Stimulated activated naive CD8-positive, alpha-beta T cell treated with anti-CD3 and anti-CD28 coated beads, Interleukin-15, Interleukin-2, amounts not matched to agents 100 U/mL and 50 U/mL, for 24 hours (primary cell): ENCODE measurements at places on chromosomes 5 and 9.

GRCh38 chr9:37707748-37708147 lies 45.9 kb upstream of the TRMT10B start:
- DNase-seq: no peak

DNA sequence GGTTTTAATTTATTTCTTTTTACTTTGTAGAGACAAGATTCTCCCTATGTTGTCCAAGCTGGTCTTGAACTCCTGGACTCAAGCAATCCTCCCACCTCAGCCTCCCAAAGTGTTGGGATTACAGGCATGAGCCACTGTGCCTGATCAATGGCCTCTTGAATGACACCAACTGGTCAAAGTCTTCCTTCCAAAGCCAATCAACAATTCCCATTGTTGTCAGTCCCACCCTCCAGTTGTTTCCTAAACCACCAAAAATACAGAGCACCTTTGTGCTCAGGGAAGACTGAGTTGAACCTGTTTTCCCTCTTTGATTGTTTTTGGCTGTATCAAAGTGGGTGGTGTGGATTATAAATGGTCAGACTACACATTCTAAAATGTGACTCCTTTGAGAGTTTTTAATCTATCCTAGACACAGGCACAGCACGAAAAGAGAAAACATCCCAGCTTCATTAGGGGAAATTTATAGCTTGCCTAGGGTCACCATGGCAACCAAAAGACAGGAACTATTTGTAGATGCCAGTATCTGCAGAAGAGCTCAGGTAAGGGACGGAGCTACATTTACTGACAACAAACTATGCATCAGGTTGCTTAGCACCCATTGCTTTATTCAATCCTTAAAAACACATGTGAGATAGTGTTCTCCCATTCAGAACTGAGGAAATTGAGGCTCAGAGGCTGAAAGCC lies 27.6 kb upstream of the ATP6V1G1 start:
- no peak for DNase-seq

DNA sequence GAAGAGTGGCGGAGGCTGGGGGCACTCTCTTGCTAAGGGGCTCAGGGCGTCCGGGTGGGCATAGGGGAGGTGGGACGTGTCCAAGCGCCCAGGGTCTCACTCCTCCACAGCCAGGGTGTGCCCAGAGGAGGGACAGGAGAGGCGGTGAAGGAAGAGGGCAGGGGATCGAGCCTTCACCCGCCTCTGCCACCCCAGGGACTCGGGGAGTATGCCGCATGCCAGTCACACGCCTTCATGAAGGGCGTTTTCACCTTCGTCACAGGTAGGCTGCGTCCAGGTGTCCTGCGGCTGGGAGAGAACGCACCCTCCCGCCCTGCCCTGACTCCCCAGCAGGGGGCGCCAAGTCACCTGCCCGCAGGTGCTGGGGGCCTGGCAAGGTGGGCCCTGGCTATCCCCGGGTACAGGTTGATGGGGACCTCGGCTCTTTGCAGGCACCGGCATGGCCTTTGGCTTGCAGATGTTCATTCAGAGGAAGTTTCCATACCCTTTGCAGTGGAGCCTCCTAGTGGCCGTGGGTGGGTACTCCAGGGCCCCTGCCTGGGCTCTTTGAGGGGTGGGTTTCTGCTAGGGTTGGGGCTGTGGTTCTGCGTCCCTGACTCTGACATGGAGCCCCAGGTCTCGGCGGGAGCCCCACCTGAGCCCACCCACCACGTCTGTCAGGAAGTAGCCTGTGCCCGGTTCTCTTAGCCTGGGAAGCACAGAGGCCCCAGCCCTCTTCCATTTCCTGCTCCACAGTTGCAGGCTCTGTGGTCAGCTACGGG lies 552 bp downstream of the TMEM141 start:
- peak; percentile 73 for DNase-seq

- no peak for DNase-seq
These were observed 70.4 kb downstream of the GADD45G start for GRCh38 chr9:89675058-89675742.

- no peak for DNase-seq
These were observed 43.1 kb upstream of the SLC2A8 start for GRCh38 chr9:127353882-127354281.

DNA sequence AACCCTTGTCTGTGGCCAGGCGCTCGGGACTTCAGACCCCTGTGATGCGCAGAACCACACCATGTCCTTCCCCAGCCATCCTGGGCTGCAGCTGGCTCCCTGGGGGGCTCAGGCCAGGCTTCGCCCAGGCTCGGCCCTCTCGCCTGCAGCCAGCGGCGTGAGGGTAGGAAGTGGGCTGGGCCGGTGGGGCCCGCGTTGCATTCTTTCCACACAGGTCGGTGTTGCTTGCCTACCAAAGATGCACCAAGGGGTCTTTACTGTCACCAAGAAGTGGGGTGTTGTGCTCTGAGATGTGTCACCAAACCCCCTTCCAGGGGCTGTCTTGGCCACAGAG lies 48.3 kb upstream of the RNF130 start:
- DNase-seq: no peak

GRCh38 chr9:503326-503725 lies 288.7 kb downstream of the DOCK8 start:
- DNase-seq: no peak

GRCh38 chr9:124797343-124798103 lies 20.6 kb downstream of the OLFML2A start:
- DNase-seq: no peak

- no peak for DNase-seq
These were observed 454.6 kb downstream of the GADD45G start for GRCh38 chr9:90059436-90059835.

GRCh38 chr9:82597241-82598203 lies 465.4 kb downstream of the RASEF start:
- DNase-seq: no peak

DNA sequence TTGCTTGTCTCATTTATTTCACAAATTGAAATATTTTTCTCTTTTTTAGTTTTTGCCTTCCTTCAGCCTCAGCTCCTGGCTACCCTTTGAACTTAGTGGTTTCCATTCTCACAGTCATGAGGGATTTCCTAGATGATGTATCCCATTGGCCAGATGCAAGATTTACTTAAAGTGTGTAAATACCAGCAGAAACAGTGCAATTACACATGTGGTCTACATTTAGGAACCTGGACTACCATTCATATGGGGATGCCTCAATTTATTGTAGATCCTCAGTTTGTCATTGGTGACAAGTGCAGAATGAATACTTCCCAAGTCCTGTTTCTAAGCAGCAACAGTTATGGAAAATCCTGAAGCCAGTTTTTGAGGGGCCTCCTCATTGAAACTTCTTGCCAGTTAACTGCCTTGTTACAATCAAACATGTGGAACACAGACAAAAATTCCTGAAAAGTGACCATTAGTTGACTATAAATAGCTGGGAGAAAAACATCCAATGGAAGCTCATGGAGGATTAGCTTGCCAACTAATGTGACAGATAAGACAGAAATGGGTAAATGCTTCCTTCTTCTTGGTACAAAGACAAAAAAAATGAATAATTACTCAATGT lies 113.6 kb upstream of the FER start:
- no peak for DNase-seq

GRCh38 chr9:114033397-114034103 lies 44.5 kb downstream of the AMBP start:
- DNase-seq: peak; percentile 16

DNA sequence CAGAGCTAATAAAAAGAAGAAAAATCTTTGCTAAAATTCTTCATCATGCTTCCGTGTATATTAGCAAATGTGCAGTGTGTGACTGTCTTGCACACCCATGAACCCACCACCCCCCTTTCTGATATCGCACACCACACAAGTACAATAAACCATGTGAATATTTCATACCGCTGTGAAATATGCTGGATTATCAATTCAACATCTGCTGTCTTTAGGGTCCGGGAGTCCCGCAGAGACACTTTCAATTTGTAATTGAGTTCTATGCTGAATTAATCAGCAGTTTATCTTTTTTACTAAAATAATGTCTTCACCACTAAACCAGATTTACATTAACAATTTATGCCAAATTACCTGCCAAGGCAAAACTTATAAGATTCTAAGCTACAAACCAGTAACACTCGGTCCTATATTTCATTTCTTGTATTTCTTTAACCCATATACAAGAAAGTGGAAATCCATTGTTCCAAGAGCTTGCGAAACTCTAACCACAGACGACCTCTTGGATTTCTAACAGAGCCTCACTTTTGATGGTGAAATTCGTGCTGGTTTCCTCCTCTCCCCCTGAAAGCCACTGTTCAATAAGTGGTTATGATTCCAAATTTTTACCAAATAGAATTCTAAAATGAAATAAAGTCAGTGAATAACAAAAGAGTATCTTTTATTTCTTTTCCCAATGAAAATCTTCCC lies 44.2 kb downstream of the PSMB7 start:
- DNase-seq: no peak

DNA sequence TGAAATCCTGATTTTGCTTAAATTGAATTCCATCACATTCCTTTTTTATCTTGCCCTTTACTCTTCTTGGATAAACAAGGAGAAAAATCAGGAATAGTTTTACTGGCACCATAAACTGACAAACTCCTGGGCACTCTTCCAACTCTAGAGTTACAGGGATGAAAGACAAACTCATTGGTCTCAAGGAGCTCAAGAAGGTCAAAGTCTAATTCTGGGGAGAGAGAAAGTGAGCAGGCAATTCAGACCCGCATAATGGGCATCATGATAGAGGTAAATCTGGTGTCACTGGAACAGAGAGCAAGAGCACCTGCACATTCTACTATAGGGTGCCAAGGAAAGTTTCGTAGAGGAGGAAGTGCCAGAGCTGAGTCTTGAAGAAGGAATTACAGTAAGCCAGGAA lies 64.8 kb downstream of the GRIN3A start:
- DNase-seq: no peak

GRCh38 chr5:103444333-103445038 lies 118.1 kb downstream of the NUDT12 start:
- no peak for DNase-seq

DNA sequence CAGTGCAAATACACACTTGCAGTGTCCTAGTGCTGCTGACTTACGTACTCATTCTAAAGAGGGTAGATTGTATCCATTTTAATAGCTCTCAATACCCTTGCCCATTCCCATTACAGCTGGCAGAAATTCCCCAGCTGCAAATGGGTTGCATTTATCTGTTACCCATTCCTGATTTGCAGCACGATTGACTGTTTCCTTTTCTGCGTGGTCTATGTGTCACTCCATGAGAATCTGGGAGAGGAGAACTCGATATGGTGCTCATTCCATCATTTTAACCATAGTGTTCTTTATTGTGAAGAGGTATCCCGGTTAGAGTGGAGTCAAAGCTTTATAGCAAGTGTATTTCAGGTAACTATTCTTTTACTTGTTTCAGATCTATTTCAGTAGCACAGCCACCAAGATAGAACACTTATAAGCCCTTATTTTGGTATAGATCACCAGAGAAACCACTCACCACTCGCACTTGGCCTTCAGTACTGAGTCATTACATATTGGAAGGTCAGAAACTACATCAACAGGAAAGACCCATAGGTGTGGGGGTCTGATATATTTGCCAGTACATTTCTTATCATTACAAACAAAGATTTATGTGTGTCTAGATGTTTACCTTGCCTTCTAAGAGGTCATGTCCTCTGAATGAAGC lies 139.5 kb downstream of the MUSK start:
- no peak for DNase-seq

GRCh38 chr5:99644822-99645221 lies 716.0 kb upstream of the CHD1 start:
- DNase-seq: no peak

DNA sequence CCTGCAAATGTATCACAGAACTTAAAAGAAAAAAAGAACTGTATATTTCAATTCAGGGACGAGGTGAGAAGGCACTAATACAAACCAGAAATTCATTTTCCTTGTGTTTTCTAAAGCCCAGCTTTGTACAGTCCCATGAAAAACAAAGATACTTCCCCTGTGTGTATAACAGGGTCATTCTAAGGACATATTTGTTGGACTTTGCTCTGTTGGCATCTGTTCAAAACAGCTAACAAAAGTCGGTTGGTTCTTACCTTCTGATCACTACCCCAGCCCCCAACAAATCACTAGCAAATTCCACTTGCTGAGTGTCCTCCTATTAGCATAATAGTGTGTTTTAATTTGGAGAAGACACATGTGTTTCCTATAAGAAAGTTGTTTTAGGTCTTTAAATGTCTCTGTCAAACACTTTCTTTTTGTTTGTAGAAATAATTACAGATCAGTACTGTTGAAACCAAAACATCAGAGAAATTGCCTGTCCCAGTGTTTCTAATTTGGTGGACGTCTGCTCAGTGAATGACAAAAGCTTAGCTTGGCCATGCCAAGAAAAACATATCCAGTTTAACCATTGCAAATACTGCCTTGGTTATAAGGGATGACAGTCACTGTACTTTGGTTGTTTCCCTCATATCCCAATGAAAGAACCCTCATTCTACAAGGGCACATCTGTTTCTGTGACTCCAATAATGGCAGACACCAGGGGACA lies 480.5 kb downstream of the EBF1 start:
- no peak for DNase-seq

- no peak for DNase-seq
These were observed 1.1 kb downstream of the SLC35A4 start for GRCh38 chr5:140565780-140566095.

GRCh38 chr9:88418715-88419540 lies 30.7 kb downstream of the SPIN1 start:
- peak; percentile 13 for DNase-seq

DNA sequence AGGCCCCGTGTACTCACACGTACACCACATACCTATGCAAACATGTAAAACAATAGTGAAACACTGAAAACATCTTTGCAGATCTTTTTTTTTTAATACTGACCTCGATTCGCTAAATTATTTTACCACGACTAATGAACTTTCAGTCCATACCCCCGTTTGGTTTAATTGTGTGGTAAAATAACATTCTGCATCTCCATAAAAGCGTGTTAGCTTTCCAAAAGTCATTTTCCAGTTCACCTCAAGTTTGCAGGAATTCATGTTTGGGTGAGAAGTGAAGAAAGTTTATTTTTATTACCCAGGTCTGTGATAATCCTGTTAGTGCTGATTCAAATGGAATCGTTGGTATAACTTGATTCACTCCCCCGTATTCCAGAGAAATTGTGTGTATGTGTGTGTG lies 652 bp downstream of the ARSK start:
- no peak for DNase-seq

GRCh38 chr5:55895346-55895745 lies 44.2 kb downstream of the IL31RA start:
- no peak for DNase-seq

GRCh38 chr5:142870532-142871362 lies 100.6 kb downstream of the ARHGAP26 start:
- DNase-seq: no peak

- DNase-seq: no peak
These were observed 290.6 kb downstream of the AOPEP start for GRCh38 chr9:95017062-95017461.

GRCh38 chr9:34701023-34701768 lies 8.7 kb downstream of the CCL21 start:
- DNase-seq: peak; percentile 89

GRCh38 chr5:151881621-151882225 lies 42.9 kb downstream of the GLRA1 start:
- no peak for DNase-seq

DNA sequence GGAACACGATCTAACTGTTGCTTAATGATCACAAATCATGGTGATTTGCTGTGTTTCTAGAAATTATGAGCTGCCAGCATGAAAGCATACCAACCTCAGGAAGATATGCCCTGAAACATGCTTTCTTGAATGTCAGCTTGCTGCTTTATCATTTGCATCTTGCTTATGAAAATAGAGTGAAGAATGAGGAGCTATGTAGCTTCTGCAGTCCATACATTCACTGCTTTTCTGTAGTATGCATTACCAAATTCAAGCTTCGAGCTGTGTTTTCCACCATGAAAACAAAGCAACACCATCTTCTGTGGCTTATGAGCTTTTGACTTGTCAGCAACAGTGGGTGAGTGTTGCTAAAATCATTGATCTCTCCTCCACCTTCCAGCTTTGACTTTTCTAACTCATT lies 16.5 kb downstream of the F2RL2 start:
- DNase-seq: no peak

- DNase-seq: no peak
These were observed 17.6 kb upstream of the ERCC6L2 start for GRCh38 chr9:95857896-95858295.
